ENCODE measurements at places on chromosomes 1 and 21.
A peak's percentile ranks its signal among the peaks of the same experiment; 100 is the strongest.

GRCh38 chr1:234613128-234613875 lies 3.3 kb upstream of the IRF2BP2 start:
- no peak for ATAC-seq

- ATAC-seq, result no peak
Measured at GRCh38 chr1:152884966-152885624, 7.0 kb downstream of the SMCP start.

GRCh38 chr1:168506204-168506819 lies 37.5 kb downstream of the XCL2 start:
- ATAC-seq, result no peak

DNA sequence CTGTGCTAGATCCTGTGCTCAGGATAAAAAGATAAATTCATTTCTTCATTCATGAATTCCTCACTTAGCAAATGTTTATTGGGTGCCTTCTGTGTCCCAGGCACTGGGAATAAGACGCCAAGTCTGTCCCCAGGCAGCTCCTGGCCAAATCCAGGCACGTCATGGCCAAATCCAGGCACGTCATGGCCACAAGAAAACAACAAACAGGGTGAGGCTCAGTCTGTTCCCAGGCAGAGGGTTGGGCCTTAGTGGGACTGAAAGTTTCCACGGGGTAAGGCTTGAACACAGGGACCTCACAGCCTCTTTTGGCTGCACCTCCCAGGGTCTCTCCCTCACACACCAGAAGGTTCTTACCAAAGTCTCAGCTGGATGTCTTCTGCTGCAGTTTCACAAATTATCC lies 95.7 kb downstream of the PAX7 start:
- ATAC-seq, result no peak

DNA sequence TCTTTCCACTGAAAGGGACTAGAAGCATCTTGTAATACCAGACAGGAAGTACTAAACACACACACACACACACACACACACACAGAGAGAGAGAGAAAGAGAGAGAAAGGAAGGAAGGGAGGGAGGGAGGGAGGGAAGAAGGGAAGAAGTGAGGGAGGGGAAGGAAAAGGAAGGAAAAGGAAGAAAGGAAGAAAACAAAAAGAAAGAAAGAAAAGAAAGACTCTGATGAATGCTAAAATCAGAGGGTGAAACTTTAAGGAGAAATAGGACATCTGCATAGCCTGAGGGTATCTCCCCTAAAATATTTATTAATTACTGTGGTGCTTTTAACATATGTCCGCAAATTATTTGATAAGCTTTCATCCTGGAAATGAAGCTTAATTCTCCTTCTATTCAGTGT lies 10.6 kb downstream of the TRIT1 start:
- no peak for ATAC-seq

DNA sequence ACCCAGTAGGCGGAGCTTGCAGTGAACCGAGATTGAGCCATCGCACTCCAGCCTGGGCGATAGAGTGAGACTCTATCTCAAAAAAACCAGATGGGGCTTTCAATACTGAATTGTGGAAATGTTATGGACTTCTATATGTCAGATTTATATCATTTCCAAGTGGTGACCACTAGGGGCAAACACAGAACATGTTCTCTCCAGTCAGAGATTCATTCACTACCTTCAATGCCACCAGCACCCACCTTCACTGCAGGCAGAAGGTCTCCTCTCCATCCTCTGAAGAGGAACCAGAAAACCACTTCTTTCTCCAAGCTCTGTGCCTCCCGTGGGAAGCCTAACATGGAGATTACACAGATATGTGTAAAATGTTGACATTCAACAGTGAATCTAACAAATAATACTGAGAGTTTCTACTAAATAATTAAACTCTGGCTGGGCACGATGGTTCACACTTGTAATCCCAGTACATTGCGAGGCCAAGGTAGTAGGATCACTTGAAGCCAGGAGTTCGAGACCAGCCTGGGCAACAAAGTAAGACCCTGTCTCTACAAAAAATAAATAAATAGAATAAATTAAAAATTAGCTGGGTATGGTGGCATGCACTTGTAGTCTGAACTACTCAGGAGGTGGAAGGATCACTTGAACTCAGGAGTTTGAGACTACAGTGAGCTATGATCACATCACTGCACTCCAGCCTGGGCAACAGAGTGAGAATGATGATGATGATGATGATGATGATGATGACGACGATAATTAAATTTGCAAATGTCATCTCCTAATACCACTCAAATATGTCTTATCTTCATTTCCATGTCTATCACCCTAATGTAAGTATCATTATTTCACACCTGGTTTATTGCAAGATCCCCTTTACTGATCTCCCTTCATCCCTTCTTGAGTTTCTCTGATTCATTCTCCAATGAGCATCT lies 151.1 kb downstream of the ZNF281 start:
- ATAC-seq, result no peak

- ATAC-seq, result no peak
Measured at GRCh38 chr1:48581270-48581669, 109.3 kb upstream of the SPATA6 start.

GRCh38 chr1:24199291-24199900 lies 12.3 kb upstream of the IFNLR1 start:
- peak; percentile 88 for ATAC-seq

GRCh38 chr21:44654576-44655175 lies at the start of gene KRTAP12-4:
KRTAP12-4 (minus strand) TSS chr21:44654659; CDS start chr21:44654614, 45 bp downstream.
- no peak for ATAC-seq

GRCh38 chr1:223827193-223827663 lies 18.5 kb downstream of the TP53BP2 start:
- ATAC-seq, result peak; percentile 39

GRCh38 chr1:164598719-164599118 lies 39.7 kb downstream of the PBX1 start:
- ATAC-seq, result no peak

- peak; percentile 50 for ATAC-seq
Measured at GRCh38 chr1:87084244-87084836, 169.9 kb downstream of the HS2ST1 start.

DNA sequence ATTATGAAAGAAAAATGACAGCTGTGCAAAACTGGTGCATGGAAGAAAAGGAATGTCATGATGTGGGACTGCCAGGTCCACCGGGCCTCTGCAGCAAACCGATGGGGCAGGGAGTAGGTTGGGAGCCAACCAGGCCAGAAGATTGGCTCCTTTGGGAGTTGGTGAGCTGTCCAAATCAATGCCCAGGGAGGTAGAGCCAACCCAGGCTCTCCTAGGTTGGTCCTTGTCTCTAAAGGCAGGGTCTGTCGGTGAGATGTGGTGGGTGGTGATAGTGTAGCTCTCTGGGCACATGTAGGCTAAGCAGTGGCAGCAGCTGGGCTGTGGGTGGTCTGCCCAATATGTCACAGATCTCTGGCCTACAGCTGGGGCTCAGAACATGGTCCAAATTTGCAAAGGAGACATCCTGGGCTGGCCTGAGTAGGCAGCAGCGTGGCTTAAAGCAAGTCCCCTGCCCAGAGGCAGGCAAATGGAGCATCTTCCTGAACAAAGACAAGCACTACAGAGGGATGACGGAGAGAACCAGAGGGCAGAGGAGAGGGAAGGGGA lies 61.2 kb upstream of the PRDX6 start:
- no peak for ATAC-seq

DNA sequence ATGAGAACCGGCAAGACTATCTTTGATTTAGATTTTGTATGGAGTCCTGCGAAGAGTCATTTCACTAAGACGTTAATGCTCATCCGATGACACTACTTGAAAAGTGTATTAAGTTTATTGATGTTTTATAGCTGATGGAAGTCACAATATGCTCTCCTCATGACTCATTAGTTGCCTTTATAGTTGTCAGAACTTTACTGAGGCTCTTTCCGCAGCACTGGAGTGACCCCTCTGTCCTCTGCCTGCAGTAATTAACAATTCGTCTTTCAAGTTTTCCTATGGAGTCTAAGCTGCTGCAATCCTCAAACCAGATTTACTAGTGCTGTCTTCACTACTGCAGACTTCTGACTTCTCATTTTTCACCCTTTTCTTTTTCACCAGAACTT lies 853 bp downstream of the USP16 start:
- ATAC-seq, result peak; percentile 14

DNA sequence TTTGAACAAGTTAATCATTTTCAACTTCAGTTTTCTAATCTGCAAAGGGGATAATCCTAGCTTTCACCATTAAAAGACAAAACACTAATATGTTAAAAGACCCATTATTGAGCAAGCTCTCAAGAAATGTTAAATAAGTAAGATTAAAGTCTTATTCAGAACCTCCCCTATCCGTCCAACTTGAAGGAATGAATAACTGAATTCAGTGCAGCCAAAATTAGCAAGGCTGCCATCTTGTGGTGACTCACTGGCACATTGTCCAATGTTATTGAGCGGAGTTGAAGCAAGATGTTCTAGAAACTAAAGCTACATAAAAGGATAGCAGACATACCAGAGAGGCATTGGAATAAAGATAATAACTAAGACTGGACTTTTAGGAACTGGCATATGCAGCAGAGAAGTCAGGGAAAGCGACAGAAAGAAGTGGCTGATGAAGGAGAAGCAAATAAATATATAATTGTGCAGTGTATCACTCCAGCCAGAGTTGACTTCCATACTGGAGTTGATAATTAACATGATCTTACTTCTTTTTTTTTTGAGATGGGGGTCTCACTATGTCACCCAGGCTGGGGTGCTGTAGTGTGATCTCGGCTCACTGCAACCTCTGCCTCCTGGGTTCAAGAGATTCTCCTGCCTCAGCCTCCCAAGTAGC lies 8.2 kb upstream of the CAP1 start:
- no peak for ATAC-seq

- no peak for ATAC-seq
Measured at GRCh38 chr1:231363624-231364023, 25.5 kb downstream of the SPRTN start.

- no peak for ATAC-seq
Measured at GRCh38 chr1:185960422-185961321, 226.5 kb downstream of the HMCN1 start.

GRCh38 chr1:83418558-83418957 lies 580.4 kb downstream of the TTLL7 start:
- ATAC-seq, result no peak

DNA sequence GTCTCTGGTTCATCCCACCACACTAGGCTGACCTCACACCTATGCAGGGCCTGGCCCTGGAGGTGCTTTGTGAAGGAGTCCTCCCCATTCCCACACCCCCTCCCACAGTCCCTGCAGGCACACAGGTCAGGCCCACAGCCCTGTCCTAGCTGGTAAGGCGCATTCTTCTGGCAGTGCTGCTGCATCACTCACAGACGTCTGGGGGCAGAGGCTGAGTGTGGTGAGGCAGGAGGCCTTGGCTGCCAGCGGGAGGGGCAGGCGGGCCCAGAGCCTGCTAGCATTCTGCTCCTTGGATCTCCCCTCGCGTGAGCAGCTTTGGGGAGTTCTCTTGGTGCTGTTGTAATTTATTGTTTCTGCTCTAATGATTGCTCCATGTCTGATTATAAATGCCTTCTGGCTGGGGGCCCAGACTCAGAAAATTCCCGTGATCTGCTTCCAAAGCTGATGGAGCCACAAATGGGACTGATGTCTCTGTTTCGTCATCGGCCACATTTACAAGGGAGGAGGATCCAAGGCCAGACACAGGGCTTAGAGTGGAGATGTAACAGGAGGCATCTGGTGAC lies 62.9 kb downstream of the TRABD2B start:
- peak; percentile 96 for ATAC-seq

Data from motor neuron (in vitro differentiated cells).